ENCODE measurements at places on chromosomes 5 and 9.

GRCh38 chr5:2492476-2492875 lies 259.0 kb downstream of the IRX2 start:
- DNase-seq = no peak

GRCh38 chr5:176490301-176490700 lies 42.1 kb downstream of the FAF2 start:
- no peak for DNase-seq

DNA sequence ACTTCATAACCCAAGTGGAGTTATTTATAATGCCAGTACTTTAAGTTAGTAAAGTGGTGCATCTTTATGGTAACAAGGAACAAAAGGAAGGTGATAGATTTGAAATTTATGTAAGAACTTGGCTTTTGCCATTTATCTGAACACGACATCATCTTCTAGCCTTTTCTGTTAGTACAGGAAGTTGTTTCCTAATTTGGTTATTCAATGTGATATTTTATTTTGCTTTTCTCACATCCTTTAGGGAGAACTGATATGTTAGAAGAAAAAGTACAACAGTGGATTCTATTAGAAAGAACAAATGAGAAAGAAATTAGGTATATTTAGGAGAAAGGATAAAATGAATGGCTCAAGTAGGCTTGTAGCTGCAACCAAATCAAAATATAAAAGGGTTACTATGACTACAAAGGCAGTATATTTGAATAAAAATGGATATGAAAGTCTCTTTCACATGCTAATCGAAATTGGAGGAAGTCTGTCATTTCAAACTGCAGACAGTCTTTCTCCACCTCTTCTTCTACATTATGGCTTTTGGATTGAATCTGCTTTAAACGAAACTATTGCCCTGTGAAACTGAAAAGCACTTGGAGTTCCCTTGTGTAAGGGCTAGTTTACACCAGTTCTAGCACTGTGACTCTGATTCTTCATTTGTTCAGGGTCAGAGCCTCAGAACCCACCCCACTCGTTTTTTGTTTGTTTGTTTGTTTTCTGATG lies 18.5 kb upstream of the SLC24A2 start:
- no peak for DNase-seq

DNA sequence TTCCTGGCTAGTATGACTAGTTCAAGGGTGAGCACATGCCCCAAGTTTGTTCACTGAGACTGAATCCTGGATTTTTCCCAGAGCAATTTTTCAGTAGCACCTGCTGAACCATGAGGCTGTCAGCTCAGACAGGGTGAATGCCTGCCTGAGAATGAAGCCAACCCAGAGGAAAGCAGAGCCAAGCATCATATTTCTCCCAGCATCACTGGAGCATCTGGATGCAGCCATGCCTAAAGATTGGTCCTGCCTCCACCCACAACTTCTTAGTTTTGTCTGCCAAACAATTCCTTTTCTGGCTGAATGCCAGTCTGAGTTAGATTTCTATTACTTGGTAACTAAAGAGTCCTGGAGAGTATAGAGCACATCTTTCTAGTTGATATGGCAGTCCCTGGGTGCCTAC lies 343.6 kb downstream of the CSNK1G3 start:
- DNase-seq = no peak

GRCh38 chr5:114319236-114319635 lies 42.6 kb upstream of the KCNN2 start:
- no peak for DNase-seq

GRCh38 chr9:108180541-108180940 lies 675.2 kb downstream of the ACTL7B start:
- no peak for DNase-seq

DNA sequence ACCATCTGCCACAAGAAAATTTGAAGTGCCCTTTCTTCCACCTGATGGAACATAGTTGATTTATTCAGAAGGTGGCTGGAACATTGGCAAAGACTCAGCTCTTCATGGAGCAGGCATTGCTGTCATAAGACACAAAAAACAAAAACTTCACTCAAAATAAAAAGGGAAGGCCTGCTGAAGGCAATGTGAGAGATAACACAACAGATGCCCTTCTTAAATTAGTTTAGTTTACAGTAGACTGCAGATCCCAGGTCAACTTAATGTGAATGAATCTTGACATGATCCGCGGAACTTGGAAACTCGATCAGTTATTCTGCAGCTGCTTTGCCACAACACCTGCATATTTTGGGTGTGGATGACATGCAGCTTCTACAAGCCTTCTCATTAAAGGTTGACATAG lies 159.8 kb upstream of the PLCXD3 start:
- DNase-seq = no peak

DNA sequence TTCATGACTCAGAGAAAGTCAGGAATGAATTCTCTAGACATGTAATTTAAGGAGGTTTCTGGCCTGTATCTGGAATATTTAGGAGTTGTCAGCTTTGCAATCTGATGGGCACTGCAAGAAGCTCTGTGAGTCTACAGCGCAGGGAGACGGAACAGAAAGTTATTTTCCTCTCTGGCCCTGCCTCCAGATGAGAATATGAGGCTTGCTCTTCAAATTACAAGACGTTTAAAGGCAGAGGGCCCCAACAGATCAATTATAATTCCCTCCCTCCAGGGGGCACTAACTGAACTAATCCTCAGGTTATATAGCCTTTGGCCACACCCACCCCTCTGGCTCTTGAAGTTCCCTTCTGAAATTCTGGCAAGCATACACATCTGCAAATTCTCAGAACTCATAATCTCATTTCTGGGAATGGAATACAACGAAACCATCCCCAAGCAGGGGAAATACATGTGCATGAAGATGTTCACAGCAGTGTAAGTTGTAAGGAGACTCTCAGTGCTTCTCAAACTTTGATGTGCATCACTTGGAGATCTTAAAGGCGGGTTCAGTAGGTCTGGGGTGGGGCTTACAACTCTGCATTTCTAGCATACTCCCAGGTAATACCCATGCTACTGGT lies 307.6 kb downstream of the CWC27 start:
- DNase-seq = peak; percentile 58

DNA sequence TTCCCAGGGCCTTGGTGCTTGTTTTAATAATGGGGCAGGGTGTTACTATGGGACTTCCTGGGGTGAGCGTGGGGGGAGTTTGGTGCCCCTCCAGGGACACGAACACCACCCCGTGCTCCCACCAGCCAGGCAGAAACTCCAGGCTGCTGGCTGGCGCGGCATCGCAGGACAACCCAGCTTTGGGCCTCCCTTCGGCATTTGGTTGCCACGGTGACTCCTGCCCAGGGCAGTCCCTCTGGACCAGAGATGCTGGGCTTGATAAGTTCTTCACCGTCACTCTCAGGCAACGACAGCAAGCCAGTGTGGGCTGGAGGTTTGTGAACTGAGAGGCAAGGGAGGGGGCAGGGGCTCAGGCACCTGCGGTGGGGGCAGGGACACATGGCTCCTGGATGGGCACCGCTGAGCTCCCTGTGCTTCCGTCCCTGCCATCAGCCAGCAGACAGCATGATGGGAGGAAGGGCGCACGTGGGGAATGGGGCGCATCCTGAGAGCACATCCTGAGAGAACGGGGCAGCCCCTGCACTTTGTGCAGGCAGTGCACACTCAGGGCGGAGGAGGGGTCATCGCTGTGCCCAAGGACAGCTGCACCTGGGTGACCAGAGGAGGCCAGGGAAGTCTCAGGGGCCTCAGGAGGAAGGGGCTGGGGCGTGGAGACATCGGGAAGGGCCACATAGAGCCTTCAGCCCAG lies 116.4 kb downstream of the RXRA start:
- DNase-seq = no peak

DNA sequence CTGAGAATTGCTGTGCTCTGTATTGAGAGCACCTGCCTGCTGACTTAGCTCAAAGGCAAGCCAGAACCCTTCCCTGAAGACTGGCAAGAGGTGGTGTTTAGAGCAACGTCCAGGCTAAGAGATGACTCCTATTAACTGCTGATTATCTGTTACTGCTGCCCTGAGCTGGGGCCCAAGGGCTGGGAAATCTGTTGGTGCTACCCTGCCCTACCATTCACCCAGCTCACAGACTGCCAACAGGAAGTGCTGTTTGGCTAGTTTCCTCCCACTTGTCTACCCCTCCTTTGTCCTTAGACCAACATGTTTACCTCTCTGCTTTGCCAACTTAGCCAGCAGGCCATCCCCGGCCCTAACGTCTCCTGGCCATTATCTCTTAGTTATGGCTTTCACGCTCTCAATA lies 6.9 kb downstream of the RAB24 start:
- DNase-seq = no peak

DNA sequence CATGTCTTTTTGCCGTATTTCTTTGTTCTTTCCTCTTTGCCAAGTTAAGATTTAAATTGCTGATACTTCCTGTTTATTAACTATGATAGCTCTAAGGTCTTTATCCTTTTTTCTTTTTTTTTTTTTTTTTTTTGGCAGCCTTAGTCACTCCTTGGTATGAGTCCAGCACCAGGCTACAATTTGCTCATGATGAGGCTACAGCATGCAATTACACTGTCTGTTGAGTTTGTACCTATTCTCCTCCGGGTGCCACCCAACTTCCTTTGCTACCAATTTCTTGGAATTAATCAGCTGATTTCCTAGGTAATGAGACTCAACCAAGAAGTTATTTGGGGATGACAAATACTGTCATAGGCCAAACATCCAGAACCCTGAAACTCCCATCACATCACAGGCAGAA lies 25.5 kb downstream of the ACTL7B start:
- DNase-seq = no peak

GRCh38 chr5:167451076-167451475 lies 840.4 kb upstream of the WWC1 start:
- DNase-seq = no peak

DNA sequence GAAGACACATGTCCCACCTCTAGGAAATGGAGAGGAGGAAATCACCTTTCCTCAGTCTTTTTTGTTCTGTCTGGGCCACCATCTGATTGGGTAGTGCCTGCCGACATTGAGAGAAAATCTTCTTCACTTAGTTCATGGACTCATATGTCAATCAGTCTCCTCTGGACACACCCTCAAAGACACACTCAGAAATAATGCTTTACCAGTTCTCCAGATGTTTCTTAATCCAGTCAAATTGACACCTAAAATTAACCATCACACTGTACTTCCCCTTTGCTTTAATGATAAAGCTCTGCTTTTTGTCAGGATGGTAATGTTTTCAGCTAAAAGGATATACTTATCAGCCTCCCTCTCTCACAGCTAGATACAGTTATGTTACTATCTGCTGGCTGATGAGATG lies 267.3 kb downstream of the CD180 start:
- DNase-seq = no peak

DNA sequence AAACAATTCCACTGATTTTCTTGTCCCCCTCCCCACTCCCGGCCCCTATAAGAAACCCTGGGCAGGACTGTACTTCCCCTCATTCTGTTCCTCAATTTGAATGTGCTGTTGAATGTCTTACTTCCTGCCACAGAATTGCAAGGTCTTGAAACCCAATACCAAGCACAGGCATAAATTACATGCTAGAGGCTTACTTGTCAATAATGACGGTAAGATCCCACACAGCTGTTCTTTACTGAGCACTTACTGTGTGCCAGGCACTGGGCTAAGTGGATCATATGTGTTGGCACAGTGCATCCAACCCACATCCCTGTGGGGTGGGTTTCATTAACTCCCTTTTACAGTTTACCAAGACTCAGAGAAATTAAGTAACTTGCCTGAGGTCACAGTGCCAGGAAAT lies 63.4 kb downstream of the MVB12B start:
- DNase-seq = no peak

DNA sequence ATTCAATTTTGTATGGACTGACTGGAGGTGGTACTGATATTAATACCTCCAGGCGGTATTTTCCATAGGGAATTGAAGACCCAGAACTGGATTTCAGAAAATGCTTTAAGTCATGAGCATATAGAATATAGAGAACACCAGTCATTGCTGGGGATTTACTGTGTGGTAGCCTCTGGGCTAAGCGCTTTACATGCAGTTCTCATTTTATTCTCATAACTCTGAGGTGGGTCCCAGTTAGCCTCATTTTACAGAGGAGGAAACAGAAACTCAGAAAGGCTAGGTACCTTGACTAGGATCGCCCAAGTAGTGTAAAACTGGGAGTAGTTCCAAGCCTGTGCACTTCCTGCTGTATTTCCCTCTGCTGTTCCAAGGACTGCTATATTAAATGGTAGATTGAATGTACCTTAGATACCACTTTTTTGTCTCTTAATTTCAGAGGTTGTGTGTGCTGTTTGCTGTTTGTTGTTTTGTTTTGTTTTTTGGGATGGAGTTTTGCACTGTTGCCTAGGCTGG lies 13.8 kb downstream of the SLC44A1 start:
- DNase-seq = no peak

DNA sequence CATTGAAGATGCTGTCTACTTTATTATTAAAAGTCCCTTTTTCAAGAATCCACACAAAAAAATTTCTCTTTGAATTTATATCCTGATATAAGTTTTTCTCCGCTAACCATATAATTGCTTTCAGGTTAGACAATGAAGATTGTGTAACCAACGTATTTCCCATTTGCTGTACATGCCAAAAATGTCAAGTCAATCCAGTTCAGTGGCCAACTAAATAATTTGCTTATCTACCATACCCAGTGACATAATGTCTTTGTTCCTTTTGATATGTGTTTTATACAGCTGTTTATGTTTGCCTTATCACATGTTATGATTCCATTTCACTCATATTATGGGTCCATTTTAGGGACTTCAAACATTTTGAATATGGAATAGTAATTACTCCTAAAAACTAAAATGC lies 349.9 kb downstream of the EFNA5 start:
- no peak for DNase-seq

GRCh38 chr9:114465906-114466900 lies 39.1 kb downstream of the WHRN start:
- DNase-seq = no peak

DNA sequence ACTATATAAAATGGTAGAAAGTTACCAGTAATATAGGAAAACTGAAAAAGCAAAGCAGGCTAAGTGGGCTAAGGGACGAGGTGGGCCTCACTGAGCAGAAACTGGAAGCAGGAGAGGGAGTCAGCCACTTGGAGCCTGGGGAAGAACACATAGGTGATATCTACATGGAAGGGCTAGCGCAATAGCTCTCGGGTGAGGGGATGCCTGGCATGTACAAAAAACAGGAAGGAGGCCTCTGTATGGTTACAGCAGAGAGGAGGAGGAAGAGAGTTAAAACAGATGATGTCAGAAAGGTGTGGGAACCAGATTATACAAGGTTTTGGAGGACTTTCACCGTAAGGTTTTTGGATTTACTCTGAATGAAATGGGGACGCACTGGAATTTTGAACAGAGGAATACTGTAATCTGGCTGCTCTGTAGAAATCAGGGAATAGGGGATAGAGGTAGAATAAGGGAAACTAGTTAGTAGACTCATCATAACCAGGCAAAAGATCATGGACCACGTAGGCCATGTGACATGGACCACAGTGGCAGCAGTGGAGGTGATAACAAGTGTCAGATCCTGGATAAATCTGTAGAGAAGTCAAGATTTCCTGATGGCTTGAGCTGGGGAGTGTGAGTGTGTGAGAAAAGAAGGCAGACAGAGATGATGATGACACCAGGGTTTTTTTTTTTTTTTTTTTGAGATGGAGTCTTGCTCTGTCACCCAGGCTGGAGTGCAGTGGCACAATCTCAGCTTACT lies 52.5 kb downstream of the FNBP1 start:
- DNase-seq = no peak

DNA sequence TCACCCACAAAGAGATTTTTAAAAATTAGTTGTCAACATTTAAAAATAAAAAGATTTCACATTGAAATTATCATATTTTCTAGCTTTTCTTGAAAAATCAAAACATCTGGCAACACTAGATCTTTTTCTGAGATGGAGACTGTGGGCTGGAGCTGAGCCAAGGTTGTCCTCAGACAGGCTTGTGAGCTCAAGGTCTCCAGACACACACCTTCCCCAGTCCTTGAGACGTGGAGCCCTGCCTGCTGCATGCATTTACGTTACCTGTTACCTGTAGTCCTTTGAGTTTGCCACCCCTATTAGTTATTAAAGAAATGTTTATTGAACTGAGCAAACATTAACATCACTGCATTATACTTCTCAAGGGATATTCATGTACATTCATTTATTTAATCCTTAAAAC lies 87.5 kb upstream of the TLE1 start:
- DNase-seq = no peak

Measured in GM20000 (cell line).